SW 1271 (cell line): ENCODE measurements at places on chromosomes 16 and 17.

GRCh38 chr16:56675685-56676210 lies 6.1 kb downstream of the MT1H start:
- DNase-seq: no peak

DNA sequence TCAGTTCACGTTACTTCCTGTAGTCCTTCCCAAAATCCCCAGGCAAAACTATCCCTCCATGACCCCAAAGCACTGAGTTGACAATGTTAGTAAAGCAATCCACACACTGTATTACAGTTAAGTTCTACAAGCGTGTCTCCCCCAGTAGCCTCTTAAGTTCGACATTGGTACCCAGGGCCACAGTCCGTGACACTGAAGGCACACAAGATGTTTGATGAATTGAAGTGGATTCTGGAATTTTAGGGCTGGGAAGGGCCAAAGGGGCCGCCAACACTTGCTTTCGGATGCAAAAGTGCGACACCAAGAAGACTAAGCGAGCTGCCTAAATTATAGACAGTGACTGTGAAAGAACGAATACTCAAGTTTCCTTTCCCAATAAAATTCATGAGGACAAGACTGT lies 1.5 kb downstream of the VPS35 start:
- no peak for DNase-seq

DNA sequence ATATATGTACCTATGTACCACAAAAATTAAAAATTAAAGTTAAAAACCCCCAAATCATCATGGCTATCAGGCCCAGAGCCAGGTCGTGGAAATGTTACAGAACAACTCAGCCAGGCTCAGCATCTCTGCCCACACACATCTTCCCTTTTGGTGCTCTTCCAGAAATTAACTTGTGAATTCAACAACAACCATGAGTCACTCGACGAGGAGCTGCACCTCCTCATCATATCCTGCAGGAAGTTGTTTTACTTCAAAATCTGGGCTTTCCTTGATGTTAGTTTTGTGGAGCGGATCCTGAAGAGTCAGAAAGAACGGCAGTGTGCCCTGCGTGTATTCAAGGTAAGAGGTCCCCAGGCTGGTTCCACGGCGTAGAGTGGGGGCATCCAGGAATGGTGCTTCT lies 10.6 kb downstream of the FBXO39 start:
- DNase-seq: no peak

DNA sequence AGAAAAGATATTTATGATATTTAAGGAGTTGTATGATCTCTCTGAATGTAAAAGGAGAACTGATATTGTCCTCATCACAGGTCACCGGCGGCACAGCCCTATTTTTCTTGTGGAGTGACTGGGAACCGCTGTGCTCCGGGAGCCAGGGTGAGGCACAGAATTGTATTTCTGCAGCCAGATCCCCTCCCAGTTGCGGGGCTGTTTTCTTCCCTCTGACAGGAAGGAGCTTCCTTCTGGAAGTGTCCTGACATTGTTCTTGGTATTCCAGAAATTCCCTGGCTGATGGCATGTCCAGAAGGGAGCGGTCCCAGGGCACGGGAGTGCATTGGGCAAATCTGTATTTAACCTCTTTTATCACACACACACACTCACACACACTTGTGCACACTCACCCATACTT lies 268.6 kb upstream of the FOXF1 start:
- no peak for DNase-seq

DNA sequence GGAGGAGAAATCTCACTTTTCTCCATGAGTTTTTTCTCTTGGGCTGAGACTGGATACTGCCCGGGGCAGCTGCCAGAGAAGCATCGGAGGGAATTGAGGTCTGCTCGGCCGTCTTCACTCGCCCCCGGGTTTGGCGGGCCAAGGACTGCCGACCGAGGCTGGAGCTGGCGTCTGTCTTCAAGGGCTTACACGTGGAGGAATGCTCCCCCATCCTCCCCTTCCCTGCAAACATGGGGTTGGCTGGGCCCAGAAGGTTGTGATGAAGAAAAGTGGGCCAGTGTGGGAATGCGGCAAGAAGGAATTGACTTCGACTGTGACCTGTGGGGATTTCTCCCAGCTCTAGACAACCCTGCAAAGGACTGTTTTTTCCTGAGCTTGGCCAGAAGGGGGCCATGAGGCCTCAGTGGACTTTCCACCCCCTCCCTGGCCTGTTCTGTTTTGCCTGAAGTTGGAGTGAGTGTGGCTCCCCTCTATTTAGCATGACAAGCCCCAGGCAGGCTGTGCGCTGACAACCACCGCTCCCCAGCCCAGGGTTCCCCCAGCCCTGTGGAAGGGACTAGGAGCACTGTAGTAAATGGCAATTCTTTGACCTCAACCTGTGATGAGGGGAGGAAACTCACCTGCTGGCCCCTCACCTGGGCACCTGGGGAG lies 19.1 kb downstream of the NGFR start:
- DNase-seq: no peak
